ENCODE measurements at places on chromosomes 7 and 10. TPM values are rescaled to one million over a fixed set of nuclear protein-coding genes. Genes with fewer than 3 reads are reported as not detected.
A peak's percentile ranks its signal among the peaks of the same experiment; 100 is the strongest.

DNA sequence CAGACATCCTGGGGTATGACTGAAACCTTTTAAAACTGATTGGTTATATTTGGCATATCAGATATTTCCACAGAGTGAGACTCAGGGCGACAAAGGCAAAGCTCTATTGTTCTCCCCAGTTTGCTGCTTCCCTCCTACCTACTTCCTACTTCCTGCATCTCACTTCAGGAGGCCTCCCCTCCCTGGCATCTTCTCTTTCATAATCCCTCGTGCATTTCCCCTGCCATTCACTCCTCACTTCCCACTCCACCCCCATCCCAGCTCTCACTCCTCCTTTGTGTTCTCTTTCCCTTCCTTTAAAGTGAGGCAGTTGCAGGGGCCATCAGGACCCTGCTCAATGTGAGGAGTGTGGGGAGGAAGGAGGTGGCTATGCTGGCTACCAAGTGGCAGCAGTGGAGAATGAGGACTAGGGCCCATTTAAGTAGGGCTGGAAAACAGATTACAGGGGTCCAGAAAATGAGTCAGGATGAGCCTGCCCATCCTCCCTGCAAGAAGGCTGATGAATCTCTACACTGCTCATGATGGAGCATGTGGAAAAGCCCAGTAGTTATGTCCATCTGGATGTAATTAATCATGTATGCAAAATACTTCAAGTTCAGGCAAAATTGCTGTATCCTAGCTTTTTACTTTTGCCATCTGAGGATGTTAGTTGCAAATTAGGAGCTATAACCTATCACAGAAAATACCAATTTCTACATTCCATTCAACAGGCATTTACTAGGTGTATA, 311.8 kb upstream of the IMMP2L start:
- peaks cover 14% of the 10 kb centered on the region for H3K4me1 ChIP-seq
- no peak overlapping the region for H3K27ac ChIP-seq
- H3K27me3 ChIP-seq = no peaks in the 10 kb centered on the region
- peak; percentile 70 for DNase-seq
- H3K36me3 ChIP-seq = no peaks in the 10 kb centered on the region
- H3K4me3 ChIP-seq = no peak overlapping the region

DNA sequence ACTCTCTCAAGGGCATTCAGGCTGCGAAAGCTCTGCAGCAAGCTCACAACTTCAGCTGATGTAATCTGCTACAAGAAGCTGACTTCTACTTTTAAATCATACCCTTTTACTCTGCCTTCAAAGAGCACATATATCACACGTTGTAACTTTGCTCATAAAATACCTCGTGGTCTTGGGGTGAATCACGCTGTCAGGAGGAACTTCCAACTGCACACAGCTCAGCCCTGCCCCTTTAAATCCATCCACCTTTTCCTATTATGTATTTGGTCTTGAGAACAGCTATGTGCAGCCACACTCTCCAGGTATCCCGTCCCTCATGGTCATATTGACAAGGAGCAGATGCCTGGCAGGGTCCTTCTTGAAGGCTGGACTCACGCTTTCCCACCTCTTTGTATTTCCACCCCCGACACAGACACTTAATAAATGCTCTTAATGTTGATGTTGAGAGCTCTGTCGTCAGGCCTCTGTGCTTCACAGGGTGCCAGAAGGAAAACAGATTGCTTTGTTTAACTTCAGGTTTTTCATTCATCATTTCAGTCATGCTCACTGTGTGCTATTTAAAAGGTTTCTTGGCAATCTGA, 47.6 kb downstream of the ICA1 start:
- DNase-seq = no peak
- H3K27me3 ChIP-seq = no peaks in the 10 kb centered on the region
- H3K4me3 ChIP-seq = no peak overlapping the region
- H3K36me3 ChIP-seq = no peaks in the 10 kb centered on the region
- no peaks in the 10 kb centered on the region for H3K4me1 ChIP-seq
- no peak overlapping the region for H3K27ac ChIP-seq

CALY gene
- not detected for total RNA-seq

DNA sequence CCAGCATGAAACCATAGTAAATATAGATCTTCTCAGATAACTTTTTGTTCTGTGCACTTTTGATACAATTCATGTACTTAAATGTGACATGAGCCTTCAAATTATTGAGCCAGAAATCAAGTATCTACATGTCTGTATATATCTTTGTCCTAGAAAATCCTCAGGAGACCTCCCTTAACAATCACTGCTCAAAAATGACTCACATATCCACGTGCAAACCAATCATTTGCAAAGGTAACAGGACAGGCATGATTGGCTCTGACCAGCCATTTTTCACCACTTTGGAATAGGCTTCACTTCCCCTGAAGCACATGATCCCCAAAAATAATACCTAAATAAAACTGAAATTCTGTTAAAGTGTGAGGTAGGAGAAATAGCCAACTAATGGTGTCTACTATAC, 902.5 kb downstream of the PCDH15 start:
- no peaks in the 10 kb centered on the region for H3K4me1 ChIP-seq
- no peak for DNase-seq
- H3K27ac ChIP-seq = no peak overlapping the region
- no peak overlapping the region for H3K4me3 ChIP-seq
- no peaks in the 10 kb centered on the region for H3K27me3 ChIP-seq

CADPS2 gene
- total RNA-seq = 74.4 TPM

ARHGEF5 gene
- 9.3 TPM for total RNA-seq
